ENCODE measurements at places on chromosomes 4 and X. TPM values are rescaled to one million over a fixed set of nuclear protein-coding genes. Genes with fewer than 3 reads are reported as not detected.

DNA sequence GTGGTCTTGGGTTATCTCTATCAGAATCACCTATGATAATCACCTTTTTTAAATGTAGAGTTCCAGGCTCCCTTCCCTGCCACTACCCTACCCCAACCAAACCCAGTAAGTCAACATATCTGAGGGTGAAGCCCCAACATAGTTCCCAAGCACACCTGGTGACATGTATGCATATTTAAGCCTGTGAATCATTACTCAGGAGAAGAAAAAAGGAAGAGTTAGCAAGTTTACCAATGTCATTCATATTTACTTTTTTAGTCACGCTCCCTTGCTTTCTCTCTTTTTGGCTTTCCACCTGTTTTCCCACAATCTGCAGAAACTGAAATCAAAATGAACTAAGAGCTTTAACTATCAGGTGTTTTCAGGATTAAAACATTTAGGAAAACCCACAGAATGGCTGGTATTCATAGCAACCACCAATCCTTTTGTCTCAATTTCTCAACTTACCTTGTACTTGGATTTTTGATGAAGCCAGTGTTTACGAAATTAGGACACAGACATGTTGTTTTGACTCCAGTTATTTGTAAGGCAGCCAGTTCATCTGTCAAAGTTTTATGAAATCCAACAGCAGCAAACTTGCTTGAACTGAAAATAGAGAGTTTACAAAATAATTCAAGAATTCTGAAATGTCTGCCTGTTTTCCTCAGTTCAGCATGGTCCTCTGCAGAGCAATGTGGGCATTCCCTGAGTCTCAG lies 34.0 kb downstream of the HSD17B11 start:
- no peaks in the 10 kb centered on the region for H3K36me3 ChIP-seq
- H3K27me3 ChIP-seq: no peaks in the 10 kb centered on the region
- H3K27ac ChIP-seq: no peak overlapping the region
- DNase-seq: no peak
- no peak overlapping the region for H3K4me3 ChIP-seq

TRIM61 gene
- 0.61 TPM for total RNA-seq

DNA sequence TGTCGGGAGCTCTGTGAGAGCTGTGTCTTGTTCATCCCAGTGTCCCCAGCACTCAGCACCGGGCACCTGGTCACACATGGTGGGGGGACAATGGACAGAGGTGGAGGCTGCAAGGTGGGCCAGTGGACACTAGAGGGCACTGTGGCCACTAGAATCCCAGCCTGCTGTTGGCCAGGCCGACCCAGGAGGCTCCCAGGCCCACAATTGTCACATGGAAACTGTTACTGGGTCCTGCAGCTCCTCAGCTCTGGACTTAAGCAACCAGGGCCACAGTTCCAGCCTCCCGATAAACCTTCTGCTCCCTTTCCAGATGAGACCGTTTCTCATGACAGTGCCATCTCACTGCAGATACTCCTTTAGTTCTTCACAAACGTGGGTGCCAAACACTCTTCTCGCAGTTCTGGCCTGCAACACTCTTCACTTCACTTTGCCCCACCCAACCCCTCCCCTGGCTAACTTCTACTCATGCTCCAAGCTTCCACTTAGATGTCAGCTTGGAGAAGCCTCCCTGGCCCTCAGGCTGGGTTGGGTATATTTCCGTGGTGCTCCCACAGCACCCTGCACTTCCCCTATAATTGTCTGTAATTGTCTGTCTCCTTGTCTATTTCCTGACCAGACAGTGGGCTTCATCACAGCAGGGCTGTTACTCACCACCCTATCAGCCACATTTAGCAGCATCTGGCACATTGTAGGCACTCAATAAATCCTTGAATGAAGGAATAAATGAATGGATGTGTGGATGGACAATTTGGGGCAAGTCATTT lies 3.5 kb upstream of the IQSEC2 start:
- no peak overlapping the region for H3K4me3 ChIP-seq
- no peaks in the 10 kb centered on the region for H3K27me3 ChIP-seq
- no peak overlapping the region for H3K27ac ChIP-seq
- H3K4me1 ChIP-seq: peaks cover 10% of the 10 kb centered on the region
- H3K36me3 ChIP-seq: no peaks in the 10 kb centered on the region

GRCh38 chr4:6873291-6873690 lies 36.3 kb upstream of the TBC1D14 start:
- H3K27ac ChIP-seq: no peak overlapping the region
- DNase-seq: no peak
- H3K36me3 ChIP-seq: peaks cover 6% of the 10 kb centered on the region

GRCh38 chr4:76666944-76667532 lies 230.9 kb downstream of the SOWAHB start:
- no peaks in the 10 kb centered on the region for H3K27me3 ChIP-seq
- H3K4me3 ChIP-seq: no peak overlapping the region
- peaks cover 29% of the 10 kb centered on the region for H3K4me1 ChIP-seq
- H3K36me3 ChIP-seq: no peaks in the 10 kb centered on the region

GRCh38 chr4:89489338-89489771 lies 181.8 kb upstream of the GPRIN3 start:
- no peak overlapping the region for H3K4me3 ChIP-seq
- H3K27me3 ChIP-seq: no peaks in the 10 kb centered on the region
- no peaks in the 10 kb centered on the region for H3K36me3 ChIP-seq
- DNase-seq: no peak
- no peaks in the 10 kb centered on the region for H3K4me1 ChIP-seq

DNA sequence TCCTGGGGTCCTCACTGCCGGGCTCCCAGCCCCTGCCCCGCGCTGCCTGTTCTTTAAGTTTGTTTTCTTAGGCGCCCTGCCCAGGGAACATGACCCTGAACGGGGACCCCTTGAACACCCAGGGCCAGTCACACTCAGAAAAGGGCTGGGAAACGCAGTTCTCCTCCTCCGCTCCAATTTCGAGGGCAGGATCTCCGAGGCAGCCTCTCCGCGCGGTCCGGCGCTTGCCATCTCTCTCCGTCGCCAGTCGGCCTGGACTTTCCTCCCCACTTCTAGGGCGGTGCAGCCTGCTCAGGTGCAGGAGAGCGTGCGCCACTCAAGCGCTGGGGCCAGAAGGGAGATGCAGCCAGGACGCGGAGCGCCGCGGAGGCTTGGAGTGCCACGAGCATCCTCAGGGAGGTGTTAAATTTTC lies 9.9 kb downstream of the PRDM8 start:
- no peak overlapping the region for H3K27ac ChIP-seq
- no peaks in the 10 kb centered on the region for H3K27me3 ChIP-seq
- no peaks in the 10 kb centered on the region for H3K4me1 ChIP-seq
- H3K36me3 ChIP-seq: no peaks in the 10 kb centered on the region
- DNase-seq: no peak

DNA sequence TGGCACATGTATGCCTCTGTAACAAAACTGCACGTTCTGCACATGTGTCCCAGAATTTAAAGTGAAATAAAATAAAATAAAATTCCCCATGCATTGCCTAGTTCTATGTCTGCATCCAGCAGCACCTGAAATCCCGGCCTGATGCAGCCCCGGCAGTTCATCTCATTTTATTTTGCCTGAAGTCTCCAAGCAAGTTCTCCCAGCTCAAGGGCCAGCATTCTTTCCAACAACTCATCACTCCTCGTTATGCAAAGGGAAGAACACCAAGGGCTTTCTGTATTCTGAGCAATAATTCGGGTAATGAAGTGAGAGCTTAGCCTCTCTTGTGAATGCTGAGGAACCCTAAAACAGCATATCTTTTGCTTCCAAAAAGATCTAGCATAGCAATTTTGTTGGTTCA lies 2.7 kb downstream of the ENPP6 start:
- no peaks in the 10 kb centered on the region for H3K4me1 ChIP-seq
- H3K36me3 ChIP-seq: no peaks in the 10 kb centered on the region
- no peak overlapping the region for H3K27ac ChIP-seq
- no peak overlapping the region for H3K4me3 ChIP-seq
- H3K27me3 ChIP-seq: peaks cover 16% of the 10 kb centered on the region

ENPP6 gene
- not detected for total RNA-seq

SHROOM2 gene
- total RNA-seq: 0.17 TPM

GYPE gene
- not detected for total RNA-seq

FGB gene
- total RNA-seq: not detected

DNA sequence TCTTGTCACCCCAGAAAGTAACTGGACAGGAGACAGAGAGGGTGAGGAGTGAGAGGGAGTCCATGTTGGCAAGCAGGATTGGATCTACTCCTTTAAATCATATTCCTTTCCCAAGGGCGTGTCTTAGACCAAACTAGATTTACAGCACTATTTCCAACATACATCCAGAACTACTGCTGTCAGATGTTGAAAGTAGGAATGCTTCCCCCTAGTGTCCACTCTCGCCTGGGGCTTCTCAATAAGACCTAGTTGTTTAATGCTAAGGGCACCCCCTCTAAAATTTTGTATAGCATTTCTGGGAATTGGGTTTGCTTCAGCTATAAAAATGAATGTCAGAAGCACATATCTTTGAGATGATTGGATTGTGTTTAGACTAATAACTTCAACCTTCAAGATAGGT lies 13.3 kb downstream of the OFD1 start:
- no peaks in the 10 kb centered on the region for H3K27me3 ChIP-seq
- H3K4me3 ChIP-seq: no peak overlapping the region
- no peaks in the 10 kb centered on the region for H3K4me1 ChIP-seq
- DNase-seq: peak; percentile 49
- H3K27ac ChIP-seq: no peak overlapping the region

- H3K4me3 ChIP-seq: no peak overlapping the region
- DNase-seq: no peak
- H3K36me3 ChIP-seq: no peaks in the 10 kb centered on the region
- no peaks in the 10 kb centered on the region for H3K27me3 ChIP-seq
- H3K4me1 ChIP-seq: no peaks in the 10 kb centered on the region
These were observed 109.0 kb downstream of the SHROOM4 start for GRCh38 chrX:50705042-50705441.

- DNase-seq: no peak
- H3K27ac ChIP-seq: no peak overlapping the region
- no peaks in the 10 kb centered on the region for H3K4me1 ChIP-seq
- H3K36me3 ChIP-seq: no peaks in the 10 kb centered on the region
These were observed 19.8 kb upstream of the GTPBP6 start for GRCh38 chrX:338281-338835.

Data from PC-9 (cell line).